Left forelimb (tissue), 1 donor: ENCODE measurements at places on chromosomes 5 and 9.

DNA sequence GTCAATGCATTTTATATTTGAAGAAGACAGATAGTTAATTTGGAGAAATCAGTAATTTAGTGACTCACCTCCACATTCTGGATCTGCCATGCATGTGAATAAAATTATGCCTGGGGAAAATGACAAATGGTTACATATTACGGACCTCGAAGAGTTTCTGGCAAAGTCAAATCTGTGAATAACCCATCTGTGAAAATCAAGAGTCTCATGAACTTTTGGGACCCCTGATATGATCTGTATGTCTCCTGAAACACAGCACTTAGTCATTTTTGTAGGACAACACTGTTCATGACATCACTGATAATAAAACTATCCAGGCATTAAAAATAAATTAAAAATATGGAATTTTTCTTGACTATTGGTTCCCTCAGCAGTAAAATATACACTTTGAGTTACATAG, 584.5 kb downstream of the TLE4 start:
- no peak for DNase-seq

GRCh38 chr5:124457101-124457500, 289.3 kb downstream of the ZNF608 start:
- no peak for DNase-seq

DNA sequence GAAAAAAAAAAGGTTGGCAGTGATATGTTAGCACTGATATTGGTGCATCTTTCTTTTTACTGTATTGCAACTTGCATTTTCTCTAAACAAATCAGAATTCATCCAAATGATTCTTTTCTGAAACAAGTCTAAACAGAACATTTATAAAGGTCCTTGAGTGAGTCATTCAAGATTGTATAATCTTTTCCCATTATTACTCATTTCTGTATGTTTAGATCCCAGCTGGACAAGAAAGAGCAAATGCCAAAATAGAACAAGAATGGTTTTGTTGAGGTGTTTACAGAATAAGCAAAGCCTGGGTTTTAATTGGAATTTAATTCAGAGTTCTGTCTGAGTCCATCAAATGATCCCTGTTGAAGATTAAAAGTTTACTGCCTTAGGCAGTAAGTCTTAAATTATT, 112.3 kb downstream of the VCAN start:
- no peak for DNase-seq

GRCh38 chr5:1930501-1930879, 47.8 kb upstream of the IRX4 start:
- DNase-seq, result no peak

- DNase-seq, result no peak
Observed at GRCh38 chr5:156359476-156359875, 32.5 kb downstream of the SGCD start.

DNA sequence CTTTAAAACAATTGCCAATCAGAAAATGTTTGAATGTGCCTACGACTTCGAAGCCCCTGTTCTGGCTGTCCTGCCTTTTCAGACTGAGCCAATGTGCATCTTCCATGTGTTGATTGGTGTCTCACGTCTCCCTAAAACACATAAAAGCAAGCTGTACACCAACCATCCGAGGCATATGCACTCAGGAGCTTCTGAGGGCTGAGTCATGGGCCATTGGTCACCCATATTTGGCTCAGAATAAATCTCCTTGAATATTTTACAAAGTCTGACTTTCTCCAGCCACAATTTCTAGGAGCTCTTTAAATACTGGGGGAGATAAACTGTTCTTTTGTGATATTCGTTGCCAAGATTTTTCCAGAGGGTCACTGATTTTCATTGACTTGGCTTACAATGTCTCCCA, 53.9 kb downstream of the C9orf57 start:
- DNase-seq, result no peak

GRCh38 chr9:92989561-92989960, 42.2 kb downstream of the FGD3 start:
- no peak for DNase-seq

GRCh38 chr5:133114166-133114932, 62.5 kb downstream of the HSPA4 start:
- DNase-seq, result no peak

DNA sequence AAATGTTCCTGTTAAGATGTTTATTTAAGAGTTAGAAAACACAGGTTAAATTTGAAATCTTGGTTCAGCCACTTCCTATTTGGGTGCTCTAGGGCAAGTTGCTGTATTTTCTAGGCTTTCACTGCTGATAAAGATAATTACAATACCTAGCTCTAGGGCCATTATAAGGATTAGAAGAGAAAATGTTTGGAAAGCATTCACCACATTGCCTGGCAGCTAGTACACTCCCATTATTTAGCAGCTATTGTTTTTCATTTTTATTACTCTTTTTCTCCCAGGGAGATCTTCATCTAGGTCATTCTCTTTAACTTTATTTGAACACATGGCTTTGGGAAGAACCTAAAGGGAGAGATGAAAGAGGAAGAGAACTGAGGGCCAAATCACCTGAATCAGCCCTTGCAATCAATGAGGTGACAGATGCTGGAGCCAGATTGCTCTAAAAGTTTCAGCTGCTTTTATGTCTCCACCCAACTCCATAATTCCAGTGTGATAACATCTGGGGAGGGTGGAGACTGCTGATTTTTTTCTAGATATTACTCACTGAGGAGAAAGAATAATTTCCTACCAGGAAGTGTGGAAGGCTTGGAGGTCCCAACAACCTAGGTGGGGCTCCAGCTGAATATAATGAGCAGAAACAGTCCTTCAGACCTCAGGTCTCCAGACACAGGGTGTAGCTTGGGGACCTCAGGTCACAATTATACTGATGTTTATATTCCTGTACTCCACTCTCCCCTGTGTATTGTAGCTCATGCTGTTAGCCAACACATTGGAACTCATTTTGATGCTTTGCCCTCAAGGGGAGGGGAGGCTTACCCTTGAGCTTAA, 640.0 kb downstream of the RAB3C start:
- DNase-seq, result no peak

- no peak for DNase-seq
Observed at GRCh38 chr5:36666986-36667385, 60.6 kb downstream of the SLC1A3 start.

DNA sequence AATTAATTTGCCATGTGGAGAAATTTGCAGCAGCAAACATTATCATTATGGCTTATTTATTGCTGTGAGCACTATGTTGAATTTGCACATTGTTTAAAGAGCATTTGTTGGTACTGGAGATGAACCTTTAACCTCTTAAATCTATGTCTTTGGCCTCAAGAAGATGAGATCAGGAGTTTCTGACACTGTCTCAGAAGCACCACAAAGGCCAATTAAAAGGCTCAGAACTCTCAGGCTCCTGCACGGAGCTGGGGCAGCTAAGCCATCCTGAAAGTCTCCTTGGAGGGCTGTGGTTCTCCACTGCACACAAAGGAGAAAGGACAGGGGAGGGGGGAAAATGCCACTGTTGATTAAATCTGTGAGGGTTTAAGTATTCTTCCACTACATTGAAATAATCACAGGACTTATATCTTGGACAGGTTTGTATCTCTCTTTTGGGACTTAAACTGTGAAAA, 33.1 kb downstream of the ZNF366 start:
- no peak for DNase-seq

- DNase-seq, result no peak
Observed at GRCh38 chr9:124693403-124693802, 77.7 kb downstream of the NR6A1 start.

DNA sequence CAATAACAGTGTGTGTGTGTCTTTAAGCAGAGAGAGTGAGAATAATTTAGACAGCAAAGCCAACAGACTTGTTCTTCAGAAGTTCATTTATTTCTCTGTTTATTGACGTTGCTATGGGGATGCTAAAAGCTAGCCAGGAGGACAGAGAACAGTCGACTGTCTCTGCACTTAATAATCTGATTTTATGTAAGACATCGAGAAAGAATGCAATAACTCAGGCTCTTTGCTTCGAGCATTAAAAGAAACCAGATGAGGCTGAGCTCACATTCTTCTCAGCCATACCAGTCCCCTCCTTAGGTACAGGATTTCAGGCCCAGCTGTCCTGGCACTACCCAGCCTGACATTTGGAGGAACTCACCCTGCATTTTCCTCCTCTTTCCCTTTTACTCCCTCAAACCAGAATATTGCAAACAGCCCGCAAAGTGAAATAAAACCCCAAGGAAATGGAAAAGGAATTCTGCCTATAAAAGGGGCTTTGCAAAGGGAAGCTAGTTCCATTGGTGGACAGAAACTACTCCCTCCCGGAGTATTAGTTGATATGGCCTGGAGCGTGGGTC, 44.5 kb upstream of the DPYSL3 start:
- peak; percentile 83 for DNase-seq
